ENCODE measurements at places on chromosomes 5 and 9.

- DNase-seq = no peak
Measured at GRCh38 chr9:134640506-134641172, 964 bp upstream of the COL5A1 start.

GRCh38 chr5:56094579-56095361, 100.0 kb upstream of the IL6ST start:
- no peak for DNase-seq

DNA sequence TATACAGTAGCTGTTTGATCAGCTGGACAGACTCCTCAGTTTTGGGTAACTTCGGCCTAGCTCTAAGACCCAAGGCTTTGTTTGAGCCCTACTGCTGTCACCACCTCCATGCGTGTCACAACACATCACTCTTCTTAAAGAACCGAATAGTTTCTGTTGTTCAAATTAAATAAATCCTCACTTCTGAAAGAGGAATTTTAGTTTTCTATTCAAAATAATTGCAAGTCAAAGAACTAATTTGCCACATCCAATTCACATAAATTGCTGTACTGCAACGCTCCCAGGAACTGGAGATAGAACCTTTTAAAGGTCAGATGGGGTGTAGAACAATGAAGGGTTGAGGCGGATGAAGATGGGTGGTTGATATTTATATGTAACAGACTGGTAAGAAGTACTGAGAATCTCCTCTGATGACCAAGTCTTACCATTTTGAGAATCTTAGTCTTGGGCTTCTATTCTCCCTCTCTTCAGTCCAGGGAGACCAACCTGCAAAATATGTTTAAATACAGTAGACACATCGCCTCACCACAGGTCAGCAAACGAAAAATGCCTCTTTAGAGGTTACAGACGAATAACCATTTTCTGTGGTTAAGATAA, 1.6 kb downstream of the NREP start:
- no peak for DNase-seq

DNA sequence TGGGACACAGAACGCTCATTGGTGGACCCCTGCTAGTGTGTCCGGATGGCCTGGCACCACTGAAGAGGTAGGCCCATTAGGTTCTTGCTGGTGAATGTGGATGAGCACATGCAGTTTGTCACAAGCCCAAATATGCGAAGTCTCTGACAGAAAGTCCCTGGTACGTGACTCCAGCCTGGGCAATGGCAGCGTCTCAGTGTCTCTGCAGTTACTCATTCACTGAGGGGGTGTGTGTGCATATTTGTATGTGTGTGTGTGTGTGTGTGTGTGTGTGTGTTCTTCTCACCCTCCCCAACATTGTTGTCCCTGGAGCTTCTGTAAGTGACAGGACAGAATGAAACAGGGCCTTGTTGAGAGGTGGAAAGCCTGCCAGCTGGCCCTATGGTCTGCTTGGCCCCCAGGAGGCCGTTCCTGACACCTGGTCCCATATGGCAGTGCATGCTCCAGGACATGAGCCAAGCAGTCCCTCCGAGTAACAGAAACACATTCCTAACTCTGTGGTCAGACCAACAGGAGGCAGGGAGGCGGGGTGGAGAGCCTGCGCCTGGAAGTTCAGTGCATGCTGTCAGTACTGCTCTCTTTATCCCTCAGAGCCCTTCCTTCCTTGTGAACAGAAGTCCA, 169.9 kb downstream of the SLC28A3 start:
- DNase-seq = no peak

DNA sequence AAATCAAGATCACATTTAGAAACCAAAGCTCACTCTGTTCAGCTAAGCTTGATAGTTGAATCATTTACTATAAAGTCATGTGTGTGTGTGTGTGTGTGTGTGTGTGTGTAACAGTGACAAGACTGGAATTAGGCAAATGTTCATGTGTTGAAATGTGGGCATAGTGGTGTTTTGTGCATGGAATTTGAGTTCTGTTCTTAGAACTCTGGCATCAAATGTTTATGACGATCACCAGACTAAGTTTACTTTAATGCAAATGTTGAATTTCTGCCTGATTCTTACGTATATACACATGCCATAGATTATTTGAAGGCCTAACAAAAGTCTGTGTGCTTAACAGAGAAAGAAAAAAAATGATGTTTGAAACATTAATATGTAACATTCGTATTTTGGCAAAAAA, 72.8 kb upstream of the COL5A1 start:
- no peak for DNase-seq

DNA sequence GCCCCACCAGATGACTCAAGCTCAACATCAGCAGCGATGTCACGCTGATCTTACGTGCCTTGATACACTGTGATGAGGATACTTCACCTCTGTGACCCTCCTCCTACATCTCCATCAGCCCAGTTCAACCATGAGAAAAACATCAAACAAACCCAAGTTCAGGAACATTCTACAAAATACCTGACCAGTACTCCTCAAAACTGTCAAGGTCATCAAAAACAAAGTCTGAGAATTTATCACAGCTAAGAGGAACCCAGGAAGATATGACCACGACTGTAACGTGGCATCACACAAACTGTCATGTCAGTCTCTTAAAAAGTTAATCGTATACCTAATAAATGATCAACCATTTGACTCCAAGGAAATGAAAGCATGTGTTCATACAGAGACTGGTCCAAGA, 90.8 kb downstream of the COL23A1 start:
- DNase-seq = no peak

GRCh38 chr5:170310256-170310926, 12.8 kb upstream of the LCP2 start:
- no peak for DNase-seq

DNA sequence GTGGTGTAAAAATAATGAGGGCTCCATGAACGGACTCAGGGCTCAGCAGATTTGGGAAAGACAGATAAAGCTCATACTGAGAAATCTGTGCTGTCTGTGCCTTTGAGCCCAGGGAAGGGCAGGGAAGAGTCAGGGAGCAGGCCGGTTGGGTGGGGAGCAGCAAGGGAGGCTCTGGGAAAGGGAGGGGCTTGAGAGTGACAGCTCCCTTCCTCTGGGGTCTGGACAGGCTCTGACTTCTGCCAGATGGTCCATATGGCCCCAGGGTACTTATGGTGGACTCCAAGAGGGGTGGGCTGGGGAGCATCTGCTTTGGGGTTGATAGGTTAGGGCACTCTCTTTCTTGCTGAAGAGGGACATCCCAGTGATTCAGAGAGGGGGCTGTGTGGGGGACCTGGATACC, 2.1 kb downstream of the NPR2 start:
- DNase-seq = no peak

GRCh38 chr5:40605295-40605958, 74.3 kb upstream of the PTGER4 start:
- DNase-seq = peak; percentile 68

DNA sequence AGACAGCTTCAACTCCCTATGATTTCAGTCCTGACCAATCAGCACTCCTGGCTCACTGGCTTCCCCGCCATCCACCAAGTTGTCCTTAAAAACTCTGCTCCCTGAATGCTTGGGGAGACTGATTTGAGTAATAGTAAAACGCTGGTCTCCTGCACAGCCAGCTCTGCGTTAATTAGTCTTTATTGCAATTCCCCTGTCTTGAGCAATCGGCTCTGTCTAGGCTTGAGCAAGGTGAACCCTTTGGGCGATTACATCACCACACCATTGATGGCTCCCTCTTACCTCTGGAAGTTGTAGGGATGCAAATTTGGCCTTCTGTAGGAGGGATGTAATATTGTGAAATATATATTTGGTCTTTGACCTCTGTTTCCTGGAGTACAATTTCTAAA, 2.9 kb upstream of the SLC23A1 start:
- DNase-seq = peak; percentile 87

DNA sequence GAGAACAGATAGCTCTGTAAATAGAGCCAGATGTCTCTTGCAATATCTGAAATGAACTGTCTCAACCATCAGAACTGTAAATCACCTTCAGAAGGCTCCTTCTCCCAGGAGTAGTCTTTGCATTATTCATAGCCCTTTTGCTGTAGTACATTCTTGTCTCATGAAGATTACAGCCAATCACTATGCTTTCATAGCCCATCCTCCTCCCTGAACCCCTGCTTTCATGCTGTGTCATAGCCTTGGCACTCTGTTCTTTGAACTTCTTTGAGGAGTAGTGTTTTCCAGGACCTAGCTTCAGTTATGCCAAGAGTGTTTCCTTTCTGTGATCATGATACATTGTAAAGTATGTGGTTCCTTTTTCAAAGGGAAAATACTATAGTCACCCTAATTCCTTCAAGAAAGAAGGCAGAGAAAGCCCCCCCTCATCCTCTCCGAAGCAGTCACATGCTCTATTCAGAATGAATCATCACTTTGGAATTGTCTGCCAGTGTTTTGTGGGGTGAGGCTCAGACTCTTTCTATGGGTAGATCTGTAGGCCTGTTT, 61.1 kb downstream of the GRIA1 start:
- DNase-seq = no peak

DNA sequence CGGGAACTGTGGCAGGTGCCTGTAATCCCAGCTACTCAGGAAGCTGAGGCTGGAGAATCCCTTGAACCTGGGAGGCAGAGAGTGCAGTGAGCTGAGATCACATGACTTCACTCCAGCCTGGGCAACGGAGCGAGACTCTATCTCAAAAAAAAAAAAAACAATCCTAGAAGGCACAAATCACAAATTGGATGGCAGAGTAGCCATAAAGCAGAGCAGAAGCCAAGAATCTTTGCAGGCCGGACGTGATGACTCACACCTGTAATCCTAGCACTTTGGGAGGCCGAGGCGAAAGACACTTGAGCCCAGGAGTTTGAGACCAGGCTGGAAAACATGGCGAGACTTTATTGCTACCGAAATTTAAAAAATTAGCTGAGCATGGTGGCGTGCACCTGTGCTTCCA, 9.2 kb upstream of the FUBP3 start:
- no peak for DNase-seq

DNA sequence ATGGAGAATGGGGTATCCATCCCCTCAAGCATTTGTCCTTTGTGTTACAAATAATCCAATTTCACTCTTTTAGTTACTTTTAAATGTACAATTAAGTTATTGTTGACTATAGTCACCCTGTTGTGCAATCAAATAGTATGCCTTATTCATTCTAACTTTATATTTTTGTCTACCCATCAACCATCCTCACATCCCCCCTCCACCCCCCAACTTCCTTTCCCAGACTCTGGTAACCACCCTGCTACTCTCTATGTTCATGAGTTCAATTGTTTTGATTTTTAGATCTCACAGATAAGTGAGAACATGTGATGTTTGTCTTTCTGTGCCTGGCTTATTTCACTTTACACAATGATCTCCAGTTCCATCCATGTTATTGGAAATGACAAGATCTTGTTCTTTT, 15.4 kb upstream of the RANBP17 start:
- no peak for DNase-seq

- no peak for DNase-seq
Measured at GRCh38 chr5:158387499-158387898, 528.6 kb upstream of the CLINT1 start.

DNA sequence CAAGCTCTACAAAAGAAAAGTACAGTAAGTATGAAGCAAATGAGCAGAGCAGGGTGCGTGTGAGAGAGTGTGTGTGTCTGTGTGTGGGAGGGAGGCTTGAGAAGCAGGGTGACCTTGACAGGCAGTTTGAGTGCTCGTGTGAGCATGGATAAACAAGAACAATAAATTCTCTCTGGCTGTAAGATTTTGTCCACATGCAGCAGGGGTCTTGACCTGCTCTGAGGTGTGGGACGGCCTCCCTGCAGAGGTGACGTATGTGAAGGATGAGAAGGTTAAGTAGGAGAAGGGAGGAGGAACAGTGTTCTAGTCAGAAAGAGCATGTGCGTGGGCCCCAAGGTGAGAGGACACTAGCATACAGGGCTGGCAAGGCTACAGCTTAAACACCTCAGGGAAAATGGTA, 49.0 kb downstream of the SPTLC1 start:
- no peak for DNase-seq

- no peak for DNase-seq
Measured at GRCh38 chr5:107058803-107059202, 611.9 kb downstream of the EFNA5 start.

GRCh38 chr5:105274079-105274478, 1711.5 kb upstream of the NUDT12 start:
- no peak for DNase-seq

DNA sequence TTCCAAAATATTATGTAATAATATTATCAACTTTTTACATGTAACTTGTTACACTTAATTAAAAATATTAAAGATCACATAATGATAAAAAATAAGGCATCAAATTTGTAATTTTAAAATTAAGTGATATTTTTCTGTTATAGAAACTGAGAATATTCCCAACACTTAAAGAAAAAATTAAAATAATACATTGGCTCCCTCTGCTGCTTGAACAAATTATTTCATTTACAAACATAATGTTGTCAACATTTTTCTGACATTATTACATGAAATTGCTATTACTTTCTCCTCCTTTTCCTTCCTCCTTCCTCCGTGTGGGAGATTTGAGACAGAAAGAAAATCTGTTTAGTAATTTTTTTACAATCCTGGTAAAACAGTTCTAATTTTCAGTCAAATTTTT, 42.3 kb downstream of the RNF180 start:
- DNase-seq = peak; percentile 6

DNA sequence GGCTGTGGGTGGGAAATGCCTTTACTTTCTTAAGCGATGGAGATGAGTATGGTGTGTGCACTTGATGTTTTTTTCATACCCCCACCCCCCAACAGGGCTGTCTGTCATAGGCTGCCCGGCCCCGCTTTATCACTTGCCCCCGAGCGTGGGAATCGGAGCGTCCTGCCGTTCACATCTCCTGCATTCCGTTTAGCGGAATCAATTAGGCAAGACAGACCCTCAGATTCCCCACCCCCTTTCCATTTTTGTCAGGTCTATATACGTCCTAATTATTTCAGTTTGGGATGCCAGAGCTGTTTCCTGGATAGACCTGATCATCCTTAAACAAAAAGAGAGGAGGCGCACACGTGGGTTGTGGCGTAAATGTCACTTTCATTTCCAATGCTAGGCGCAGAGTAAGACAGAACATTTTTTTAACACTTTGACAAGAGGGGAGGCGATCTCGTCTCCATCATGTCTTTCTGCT, 217.2 kb downstream of the MEF2C start:
- peak; percentile 56 for DNase-seq

- peak; percentile 77 for DNase-seq
Measured at GRCh38 chr5:128213340-128213739, 129.8 kb downstream of the SLC12A2 start.
